Osteocyte (in vitro differentiated cells): ENCODE measurements at places on chromosomes 12 and 14. TPM values are rescaled to one million over a fixed set of nuclear protein-coding genes. Genes with fewer than 3 reads are reported as not detected.

The CCDC175 gene
- not detected in 2 replicates for total RNA-seq

DNA sequence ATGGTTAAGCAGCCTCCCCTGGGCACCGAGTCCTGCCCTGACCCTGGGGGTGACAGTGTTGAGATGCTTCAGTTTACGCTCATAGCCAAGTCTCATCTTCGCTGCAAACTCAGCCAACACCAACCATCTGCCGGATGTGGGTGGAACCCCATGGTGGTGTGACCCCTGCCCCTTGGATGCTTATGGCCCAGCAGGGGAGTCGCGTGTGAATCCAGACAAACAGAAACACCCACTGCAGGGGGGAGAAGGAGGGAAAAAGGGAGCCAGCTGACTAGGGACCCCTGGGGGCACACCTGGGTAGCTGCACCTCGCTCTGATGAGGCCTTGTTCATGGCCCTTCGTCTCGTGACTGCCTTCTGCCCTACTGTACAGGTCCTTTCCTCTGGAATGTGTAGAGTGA, 23.8 kb downstream of the AACS start:
- no peak for DNase-seq

DNA sequence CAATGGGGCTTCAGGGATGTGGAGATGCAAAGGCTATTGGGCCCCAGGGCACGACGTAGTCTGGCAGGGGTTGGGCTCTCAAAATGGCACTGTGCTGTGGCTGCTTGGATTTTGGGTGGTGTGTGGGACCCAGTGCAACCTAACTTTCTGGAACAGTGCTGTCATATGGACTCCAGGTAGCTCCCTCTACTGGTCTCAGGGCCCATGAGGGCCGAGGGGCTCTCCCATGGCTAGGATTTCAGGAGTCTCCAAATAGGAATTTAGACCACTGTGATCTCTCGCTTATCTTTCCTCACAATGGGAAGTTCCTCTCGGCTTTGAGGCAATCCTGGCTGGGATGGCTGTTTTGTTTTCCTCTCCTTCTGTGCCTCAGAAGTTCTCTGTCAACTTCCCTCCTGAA, 68.2 kb upstream of the MUCL1 start:
- DNase-seq: no peak

The YLPM1 gene
- total RNA-seq: 88.3 and 88.4 TPM in 2 replicates

GRCh38 chr14:88553886-88554456, 836 bp downstream of the PTPN21 start:
- DNase-seq: no peak

The NR4A1 gene
- 6.7 and 13.0 TPM in 2 replicates for total RNA-seq

DNA sequence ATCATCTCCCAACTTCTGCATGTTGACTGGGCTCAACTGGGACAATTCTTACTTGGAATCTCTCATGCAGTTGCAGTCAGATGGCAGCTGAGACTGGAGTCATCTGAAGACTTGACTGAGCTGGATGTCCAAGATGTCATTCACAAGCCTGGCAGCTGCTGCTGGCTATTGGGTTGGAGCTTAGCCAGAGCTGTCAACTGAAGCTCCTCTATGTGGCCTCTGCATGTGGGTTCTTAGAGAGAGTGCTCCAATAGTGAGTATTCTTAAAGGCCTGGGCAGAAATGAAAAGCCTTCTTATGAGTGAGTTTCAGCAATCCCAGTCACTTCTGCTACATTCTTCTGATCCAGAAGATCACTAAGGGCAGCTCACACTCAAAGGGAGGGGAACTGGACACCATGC, 440.9 kb downstream of the LRIG3 start:
- no peak for DNase-seq

DNA sequence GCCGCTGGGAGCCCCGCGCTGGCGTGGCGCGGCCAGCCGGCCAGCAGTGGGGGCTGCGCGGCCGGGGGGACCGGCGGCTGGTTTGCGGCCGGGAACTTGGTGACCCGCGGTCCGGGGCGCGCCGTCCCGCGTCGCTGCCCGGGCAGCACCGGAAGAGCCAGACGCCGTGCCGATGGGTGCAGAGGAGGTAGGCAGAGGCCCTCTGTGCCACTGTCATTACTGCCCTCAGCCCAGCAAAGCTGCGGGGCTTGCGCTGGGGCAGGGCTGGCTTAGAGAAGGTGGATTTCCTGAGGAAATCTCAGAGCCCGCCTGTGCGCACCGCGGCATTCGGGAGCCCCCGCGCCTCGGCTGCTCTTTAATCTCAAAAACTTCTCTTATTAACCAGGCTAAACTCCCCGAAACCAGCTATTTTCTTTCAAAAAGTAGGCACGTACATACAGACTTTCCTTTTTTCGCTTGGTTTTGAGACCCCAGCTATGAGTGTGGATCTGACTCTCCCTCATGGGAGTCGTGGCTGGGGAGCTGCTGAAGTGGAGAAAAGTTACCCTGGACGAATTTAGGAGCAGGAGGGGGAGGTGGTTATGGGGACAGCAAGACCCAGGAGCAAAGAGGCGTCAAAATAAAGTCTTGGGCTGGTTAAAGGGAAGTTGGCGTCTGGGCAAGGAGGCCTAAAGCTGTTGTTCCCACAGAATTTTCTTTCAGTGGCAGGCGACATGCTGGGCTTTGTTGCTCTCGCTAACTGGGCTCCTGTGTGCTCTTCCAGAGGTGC, 802 bp downstream of the SUSD6 start:
- no peak for DNase-seq

DNA sequence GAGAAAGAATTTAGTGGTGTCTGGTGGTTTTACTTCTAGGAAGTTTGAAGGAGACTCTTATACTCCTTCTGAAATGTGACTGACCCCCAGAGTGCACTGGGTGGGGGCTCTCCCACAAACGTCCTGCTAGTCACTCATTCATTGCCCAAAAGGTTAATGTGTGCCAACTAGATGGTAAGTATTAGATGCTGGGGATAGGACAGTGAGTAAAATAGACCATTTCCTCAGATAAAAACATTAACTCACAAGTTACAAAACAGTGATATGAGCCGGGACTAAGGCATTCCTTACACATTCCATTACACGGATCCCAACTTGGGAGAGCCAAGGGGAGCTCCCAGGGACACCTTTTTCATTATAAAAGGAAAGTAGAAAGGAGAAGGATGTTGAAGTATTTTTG, 185.1 kb downstream of the ATXN7L3B start:
- no peak for DNase-seq

DNA sequence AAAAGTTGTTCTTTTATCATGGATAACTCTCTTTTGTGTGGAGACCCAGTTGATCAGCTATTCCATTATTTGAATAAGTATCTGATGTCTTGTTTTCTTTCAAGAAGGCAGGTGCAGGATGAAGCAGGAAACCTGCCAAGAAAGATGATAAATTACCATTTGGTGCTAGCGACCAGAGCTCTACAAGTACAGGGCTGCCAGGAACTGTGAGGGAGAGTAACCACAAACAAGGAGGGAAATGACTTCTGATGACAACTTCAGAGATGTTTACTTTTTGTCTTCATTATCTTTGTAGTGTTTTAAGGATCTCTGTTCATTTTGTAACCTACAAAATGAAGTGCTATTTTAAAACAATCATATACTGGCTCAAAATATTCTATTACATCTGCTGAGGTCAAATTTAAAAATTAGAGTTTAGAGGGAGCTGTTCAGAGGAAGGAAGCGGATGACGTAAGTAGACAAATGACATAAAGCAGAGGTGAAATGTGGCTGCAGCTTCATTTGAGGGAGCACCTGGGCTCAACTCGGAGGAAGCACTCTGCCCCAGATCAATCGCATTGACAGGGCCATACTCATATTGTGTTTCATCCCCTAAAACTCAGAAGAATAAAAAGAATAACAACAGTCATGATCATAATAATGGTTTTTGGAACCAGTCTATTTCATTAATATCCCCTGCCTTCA, 226.8 kb downstream of the C12orf42 start:
- no peak for DNase-seq

DNA sequence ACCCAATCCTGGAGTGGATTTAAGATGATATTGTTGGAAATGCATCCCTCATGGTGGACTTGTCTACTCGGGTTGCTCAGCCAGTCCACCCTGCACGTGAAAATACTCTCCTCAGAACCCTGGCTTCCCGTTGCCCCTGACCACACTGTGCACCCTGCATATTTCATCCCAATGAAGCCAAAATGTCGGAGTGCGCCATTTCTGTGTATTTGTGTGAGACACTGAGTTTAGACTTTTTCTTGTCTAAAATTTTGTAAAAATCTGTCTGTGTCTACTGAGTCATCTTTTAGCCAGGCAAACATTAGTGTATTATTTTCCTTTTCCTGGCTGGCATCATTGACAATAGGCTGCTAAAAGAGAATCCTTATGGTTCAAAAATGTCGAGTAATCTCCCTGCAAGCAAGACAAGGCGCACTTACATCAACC, 485 bp upstream of the PNMA1 start:
- DNase-seq: no peak

DNA sequence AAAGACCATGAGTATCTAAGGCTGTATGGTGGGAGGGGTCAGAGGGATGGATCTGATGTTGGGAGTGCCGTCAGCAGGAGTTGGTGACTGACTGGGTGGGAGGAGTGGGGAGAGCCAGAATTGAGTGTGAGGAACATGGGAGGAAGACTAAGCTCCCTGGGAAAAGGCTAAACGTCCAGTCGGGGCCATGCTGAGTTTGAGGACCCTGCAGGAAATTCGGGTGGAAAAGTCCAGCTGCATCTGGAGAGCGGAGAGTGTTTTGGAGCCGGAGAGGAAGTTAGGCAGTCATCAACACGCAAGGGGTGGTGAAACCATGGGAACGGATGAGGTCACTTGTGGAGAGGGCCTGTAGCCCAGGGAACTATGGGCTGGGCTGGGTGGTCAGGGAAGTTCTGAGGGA, 60.9 kb downstream of the ELK3 start:
- DNase-seq: no peak

DNA sequence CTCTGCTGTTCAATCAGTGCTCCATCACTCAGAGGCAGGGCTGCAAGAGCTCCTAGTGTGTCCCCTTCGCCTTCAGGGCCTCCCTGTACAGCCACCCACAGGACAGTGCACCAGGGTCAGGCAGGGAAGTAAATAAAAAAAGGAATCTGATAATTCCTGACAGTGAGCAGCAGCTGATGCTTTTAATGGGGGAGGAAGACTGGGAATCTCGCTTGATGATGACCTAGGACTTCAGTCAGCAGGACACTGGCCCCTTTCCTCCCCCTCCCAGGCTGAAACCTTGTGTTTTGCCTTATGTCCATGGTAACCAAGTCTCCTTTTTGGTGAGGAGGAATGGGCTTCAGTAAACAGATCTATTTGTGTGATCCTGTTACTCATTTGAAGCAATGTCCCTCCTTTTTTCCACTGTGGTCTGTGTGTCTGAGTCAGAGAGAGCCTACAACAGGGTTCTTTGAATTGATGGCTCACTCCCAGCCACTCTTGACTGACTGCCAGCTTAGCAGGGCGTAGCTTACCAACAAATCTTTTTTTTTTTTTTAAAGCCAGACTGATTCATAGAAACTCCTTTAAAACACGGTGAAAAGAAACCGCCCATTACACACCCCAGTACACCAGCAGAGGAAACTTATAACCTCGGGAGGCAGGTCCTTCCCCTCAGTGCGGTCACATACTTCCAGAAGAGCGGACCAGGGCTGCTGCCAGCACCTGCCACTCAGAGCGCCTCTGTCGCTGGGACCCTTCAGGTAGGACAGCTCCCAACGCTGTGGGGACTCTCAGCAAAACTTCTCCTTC, at the start of gene EMP1:
EMP1 (plus strand) TSS at position 597 of the 792 bp plus-strand sequence. CDS start 14,785 bp downstream, outside the sequence.
- peak; percentile 94 for DNase-seq

DNA sequence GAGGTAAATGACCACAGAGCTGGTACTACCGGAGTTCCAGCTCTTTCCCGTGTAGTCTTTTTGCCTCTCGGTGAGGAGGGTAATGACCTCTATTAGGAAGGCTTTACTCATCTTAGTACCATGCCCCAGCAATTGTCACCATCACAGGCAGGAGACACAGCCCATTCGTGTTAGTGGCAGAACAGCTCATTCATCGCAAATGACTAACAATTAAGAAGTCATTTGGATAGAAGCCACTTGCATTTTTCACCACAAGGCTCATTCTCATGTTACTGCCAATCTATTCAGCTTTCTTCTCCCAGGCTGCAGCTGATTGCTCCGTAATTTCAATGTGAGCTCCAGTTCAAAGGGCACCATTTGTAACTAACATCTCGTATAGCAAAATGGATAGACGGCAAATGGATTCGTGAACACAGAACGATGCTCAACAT, 718.8 kb upstream of the TMEM132C start:
- no peak for DNase-seq

DNA sequence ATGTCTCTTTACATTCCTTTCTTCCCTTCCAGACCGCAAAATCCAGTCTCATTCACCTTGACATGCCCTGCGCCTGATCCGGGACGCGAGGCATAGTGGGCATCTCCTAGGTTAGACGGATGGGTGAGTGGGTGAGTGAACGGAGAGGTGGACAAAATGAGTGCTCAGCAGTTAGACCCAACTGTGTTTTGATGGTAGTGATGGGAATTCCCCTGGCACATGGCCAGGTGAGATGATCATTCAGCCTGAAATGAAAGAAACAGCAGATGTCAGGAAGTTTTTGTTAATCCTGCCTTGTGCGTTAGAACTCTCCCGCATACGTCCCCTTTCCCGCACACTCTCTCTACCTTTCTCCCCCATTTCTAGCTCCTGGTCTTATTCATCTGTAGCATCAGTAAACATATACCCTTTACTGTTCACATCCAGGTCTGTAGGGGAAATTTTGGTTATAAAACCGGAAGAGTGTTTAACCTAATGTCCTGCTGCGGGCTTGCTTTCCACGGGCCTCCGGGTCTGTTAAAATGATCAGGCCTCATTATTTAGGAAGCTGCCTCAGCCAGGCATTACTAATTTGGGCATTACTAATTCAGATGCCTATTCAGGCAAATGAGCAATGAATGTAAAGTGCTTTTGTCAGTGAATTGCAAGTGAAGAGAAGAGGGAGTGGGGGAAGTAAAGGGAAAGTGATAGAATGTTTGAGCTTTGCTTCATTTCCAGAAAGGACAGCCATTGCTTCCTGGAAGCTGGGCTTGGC, 172.8 kb downstream of the ETV6 start:
- DNase-seq: no peak

DNA sequence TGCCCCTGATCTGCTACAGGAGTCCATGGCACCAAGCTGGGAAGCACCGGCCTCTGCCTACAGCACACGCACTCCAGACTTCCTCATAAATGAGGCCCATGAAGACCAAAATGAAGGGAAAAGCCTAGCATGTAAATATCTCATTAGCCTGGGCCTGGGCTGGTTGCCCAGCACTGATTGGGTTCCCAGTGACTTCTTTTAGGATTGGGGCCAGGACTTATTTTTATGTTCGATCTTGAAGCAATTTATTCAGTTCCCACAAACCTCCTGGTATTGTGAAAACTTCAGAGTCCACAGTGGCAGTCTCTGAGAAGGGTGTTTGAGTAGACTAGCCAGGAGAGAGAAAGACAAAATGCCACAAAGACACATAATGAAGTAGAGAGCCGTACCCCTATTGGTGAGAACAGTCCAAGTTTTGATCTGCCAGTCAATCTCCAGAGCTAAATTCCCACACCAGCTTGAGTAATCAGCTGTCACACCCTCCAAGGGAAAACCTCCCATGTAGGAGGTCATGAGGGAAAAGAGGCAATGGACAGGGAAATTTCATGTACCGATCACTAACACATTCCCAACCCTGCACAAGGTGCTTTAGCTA, 78.2 kb downstream of the PHLDA1 start:
- no peak for DNase-seq

DNA sequence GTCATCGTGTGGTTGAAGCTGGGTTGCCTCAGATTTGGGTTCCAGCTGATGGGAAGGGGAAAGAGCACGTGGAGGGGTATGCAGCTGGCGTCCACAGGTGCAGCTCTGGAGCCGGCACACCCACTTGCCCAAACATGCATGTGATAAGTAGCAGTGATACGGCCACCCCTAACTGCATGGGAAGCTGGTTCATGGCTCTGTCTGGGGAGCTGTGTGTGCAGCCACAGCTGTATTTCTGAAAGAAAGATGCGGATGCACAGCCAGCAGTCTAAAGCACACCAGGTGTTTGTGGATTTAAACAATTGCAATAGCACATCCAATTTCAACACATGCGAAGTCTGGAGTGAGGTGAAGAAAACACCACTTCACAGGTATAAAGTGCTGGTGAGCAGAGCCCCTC, 181.4 kb downstream of the EFCAB11 start:
- no peak for DNase-seq
